T-helper 2 cell (primary cell): ENCODE measurements at places on chromosomes 5 and 9.

GRCh38 chr5:154811653-154812465 is 38.5 kb downstream of the FAXDC2 start:
- peak; percentile 68 for DNase-seq

GRCh38 chr5:34831303-34831702 is 7.7 kb upstream of the TTC23L start:
- no peak for DNase-seq

GRCh38 chr9:109230277-109230676 is 63.2 kb upstream of the FRRS1L start:
- no peak for DNase-seq

- DNase-seq, result no peak
These were observed 13.2 kb downstream of the MRPL41 start for GRCh38 chr9:137564817-137565411.

DNA sequence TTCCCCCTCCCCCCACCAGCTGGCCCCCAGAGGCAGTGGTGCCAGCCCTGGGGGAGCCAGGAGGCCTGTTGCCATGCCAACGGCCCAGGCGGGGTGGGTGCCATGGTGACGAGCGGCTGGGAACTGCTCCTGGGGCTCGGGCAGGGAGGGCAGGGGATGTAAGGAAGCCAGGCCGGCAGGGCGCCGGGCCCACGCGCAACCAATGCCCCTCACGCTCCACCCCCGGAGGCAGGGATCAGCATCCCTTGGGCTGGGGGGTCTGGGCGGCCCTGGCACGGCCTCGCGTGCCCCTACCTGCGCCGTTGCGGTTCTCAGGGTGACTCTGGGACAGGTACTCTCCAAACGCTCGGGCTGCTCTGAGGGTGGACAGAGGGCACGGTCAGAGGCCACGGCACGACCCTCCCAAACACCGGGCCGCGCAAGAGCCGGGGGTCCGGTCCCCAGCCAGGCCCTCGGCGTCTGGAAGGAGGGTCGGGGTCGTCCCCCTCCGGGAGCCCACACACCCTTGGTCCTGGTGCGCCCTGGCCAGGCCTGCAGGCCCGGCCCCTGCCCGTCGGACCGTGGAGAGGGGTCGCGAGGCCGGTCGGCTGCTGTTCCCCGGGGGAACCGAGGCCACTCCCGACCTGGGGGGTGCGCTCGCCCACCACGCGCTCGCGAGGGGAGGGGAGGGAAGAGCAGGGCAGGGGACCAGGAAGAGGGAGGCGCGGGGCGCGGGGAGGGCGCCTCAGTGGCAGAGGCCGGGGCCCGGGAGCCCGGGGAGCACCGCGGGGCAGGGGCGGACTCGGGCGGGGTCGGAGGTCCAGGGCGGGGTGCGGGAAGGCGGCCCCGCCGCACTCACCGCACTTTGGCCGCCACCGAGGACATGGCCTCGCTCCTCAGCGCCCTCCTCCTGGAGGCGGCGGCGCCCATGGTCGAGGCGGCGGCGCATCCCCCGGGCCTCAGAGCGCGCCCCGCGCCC is 661 bp downstream of the NSMF start:
- peak; percentile 10 for DNase-seq

GRCh38 chr5:139709582-139710318 is 61.6 kb downstream of the CXXC5 start:
- no peak for DNase-seq

DNA sequence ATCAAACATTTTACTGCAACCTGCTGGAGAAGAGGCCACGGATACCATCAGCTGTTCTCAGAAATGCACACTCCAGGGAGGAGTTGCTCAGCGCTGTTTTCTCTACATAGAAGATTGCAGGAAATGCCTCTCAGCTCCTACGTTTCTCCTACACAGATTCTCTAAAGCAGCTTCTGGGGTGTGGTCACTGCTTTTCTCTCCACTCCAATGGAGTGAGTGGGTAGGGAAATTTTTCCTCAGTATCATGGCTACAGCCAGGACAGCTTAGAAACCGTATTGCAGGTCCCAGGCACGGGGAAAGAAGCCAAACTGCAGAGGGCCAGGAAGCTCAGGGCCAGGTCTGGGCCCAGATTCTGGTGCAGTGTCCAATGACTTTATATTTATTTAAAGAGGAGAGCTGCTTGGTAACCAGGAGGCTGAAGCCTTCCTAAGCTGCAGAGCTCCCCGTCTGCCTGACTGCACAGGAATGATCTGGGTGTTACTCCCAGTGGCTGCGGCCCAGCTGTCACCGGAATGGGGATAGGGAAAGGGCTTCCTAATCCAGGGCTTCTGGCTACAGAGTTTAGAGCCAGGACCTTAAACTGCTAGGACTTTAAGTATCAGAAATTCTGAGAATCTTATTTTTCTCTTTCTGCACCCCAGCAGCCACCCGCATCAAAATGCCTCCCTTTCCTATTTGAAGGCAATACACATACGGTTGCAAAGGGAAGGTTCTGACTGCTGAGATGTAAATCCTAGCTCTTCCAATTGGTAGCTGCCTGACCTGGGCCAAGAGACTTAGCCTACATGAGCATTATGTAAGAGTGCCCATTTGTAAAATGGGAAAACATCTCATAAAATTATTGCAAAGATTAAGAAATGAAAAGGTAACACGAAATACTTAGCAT is 1.4 kb upstream of the SPTAN1 start:
- peak; percentile 44 for DNase-seq

- no peak for DNase-seq
These were observed 139.6 kb upstream of the LRRTM2 start for GRCh38 chr5:139014726-139015125.

DNA sequence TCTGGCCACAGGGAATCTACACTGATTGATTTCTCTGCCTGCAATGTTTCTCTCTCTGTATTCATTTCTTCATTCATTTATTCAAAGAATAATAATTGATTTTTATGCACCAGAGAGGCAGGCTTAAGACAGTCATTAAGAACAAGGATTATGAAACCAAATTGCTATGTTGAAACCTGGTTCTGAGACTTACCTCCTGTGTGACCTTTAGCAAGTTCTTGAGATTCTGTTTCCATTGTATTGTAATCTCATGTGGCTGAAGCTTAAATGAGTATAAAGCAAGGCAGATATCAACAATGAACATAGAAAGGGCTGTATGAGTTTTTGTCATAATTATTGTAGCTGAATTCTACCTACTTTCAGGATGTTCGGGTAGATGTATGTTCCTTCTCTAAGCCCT is 129.6 kb upstream of the GRIA1 start:
- DNase-seq, result no peak

GRCh38 chr5:54882841-54883240 is 102.6 kb downstream of the ESM1 start:
- no peak for DNase-seq

DNA sequence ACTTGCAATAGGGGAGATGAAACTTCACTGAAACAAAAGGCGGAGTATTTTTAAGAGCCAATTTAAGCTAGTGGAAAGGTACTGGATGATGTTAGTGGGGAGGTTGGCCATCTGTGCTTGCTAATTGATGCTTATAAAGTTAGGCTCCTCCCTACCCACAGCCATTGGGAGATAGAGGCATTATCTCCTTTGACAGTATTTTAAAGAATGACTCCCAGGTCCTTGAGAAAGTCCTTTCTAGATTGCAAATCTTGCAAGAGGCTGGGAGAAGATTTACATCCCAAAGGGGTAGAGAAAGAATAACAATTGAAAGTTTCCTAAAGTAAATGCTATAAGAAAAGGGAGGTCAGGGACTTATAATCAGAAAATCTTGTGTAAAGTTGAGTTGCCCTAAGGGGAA is 282.6 kb downstream of the BRINP1 start:
- no peak for DNase-seq

DNA sequence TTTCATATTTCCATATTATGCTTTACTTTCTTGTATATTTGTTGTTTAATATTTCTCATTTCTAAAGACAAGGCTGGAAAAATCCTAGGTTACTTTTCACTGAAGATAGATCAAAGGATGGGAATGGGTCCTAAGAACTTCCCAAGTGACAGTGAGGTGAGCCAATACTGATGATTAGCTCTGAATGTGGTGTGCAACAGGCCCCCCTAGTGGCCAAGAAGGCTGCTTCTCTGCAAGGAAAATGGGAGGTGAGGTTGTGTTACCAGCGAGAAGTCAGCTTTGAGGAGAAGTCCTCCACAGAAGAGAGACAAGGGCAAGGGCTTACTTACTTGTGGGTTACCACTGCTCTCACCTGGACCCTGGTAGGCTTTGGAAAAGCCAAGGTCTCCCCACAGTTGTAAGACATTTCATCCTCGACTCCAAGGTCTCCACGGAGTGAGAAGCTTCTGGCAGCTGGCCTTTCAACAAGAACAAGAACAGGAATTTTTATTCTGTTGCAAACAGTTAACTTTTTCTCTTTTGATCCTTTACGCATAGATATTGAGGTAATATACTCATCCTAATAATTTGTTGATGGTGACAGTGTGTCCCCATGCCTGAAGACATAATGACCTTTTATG is 69.9 kb downstream of the MAMDC2 start:
- DNase-seq, result peak; percentile 36

GRCh38 chr5:176560364-176560763 is 11.2 kb downstream of the CDHR2 start:
- no peak for DNase-seq

- DNase-seq, result no peak
These were observed 267.2 kb upstream of the DAB2 start for GRCh38 chr5:39691993-39692392.

- DNase-seq, result no peak
These were observed 76.8 kb upstream of the ANKH start for GRCh38 chr5:14948383-14948782.

DNA sequence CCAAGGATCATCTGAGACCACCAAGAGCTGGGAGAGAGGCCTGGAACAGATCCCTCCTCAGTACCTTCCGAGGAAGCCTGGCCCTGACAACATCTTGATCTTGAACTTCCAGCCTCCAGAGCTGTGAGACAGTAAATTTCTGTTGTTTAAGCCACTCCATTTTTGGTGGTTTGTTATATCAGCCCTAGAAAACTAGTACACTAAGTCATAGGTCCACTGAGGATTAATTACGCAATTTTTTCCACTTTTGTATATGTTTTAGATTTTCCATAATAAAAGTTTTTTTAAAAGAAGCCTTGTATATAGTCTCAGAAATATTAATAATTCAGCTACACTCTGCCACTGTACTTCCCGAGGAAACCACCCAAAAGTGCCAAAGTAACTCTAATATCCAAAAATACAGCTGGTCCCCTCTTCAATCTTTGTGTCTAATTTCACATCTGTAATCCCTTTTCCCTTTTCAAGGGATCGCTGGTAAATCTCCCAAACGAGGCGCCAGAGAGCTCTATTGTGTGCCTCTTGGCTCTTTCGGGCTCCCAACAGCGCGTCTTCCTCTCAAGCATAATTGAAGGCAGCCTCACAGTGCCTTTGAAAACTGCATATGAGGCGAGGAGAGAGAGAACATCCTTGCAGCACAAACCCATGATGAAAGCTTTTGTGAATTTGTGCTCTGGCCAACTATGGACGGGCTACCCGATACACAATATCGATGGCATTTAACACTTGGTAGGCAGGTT is 32.7 kb downstream of the PRUNE2 start:
- no peak for DNase-seq

DNA sequence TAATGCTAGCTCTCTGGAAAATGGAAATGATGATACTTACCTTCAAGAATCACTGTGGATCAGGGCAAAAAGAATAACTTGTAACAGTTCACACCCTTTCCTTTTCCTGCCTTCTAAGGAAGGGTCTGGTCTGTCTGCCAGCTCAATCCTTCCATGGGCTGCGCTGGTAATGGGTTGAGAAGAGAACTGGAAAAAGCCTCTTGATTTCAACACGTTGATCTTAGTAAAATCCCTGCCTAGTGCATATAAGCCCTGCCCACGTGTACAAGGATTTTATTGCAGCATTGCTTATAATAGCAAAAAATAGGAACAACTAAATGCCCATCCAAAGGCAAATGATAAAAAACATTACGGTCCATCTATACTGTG is 20.5 kb downstream of the C1QTNF2 start:
- DNase-seq, result no peak

DNA sequence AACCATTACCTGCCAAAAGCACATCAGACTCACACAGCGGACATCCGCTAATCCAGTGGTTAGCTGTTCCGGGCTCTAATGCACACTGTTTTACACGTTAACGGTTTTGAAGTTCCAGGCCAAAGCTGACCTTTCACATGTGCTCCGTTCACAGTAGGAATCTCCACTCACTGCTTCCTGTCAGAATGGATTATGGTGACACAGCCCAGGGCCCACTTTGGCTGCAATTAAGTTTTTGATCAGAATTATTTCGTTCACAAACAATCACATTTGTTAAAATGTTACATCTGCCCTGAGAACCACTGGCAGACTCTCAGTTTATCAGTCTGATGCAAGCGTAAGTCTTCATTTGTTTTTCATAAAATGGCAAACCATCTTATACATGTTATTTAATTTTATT is 30.2 kb upstream of the CATSPER3 start:
- DNase-seq, result no peak

GRCh38 chr9:111016426-111017045 is 21.7 kb downstream of the LPAR1 start:
- no peak for DNase-seq

DNA sequence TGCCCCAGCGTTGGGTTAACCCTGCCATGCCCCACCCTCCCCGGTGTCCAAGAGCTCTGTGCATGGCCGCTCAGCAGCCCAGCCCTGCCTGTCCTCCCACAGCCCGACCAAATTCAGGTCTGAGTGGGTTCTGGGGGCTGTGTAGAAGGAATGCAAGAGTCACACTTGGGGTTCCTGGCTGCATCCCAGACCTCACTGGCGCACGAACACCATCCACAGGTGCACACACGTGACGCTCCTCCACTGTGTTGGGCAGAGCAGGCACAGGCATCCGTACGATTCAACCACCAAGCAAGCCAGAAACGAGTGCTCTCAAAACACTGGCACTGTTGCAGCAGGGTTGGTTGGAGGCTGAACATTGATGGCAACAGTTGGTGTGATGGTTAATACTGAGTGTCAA is 93.9 kb downstream of the OLFM1 start:
- DNase-seq, result no peak
